NCI-H2029 (cell line): ENCODE measurements at places on chromosomes 12 and 14.

GRCh38 chr12:92324849-92325500 is 179.3 kb upstream of the BTG1 start:
- no peak for DNase-seq

GRCh38 chr12:127628645-127629044 is 638.3 kb upstream of the TMEM132C start:
- DNase-seq, result peak; percentile 30

DNA sequence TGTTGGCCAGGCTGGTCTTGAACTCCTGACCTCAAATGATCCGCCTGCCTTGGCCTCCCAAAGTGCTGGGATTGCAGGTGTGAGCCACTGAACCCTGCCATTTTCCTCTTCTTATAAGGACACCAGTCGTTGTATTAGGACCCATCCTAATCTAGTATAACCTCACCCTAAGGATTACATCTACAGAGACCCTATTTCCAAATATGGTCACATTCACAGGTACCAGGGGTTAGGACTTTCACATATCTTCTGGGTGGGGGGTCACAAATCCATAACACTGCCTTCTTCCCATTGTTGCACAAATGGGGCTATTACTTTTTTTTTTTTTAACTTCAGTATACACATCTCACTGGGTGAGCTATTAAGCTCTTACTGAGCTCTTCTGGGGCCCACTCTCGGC is 38.6 kb downstream of the ARF6 start:
- DNase-seq, result no peak

- no peak for DNase-seq
Observed at GRCh38 chr14:34122081-34122480, 171.2 kb upstream of the EGLN3 start.

GRCh38 chr14:87205811-87206210 is 787.2 kb downstream of the GALC start:
- DNase-seq, result no peak

- no peak for DNase-seq
Observed at GRCh38 chr12:20808521-20808920, 2.0 kb upstream of the SLCO1B3 start.

DNA sequence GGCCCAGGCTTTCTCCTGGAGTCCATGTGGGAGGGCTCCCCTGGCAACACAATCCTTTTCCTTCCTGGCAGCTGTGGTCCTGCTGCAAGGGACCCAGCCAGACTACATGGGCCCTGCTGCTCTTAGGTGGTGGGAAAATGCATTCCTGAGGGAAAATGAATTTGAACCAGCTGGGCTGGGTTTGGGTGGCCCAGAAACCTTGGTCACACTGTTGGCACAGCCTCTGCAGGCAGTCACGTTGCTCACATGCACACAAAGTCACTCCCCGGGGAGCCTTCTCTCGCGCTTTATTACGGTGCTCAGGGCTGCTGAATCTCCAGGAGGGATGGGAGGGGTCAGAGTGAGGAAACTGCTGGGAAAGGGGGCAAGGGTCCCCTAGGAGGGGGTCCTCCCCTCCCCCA is 17.2 kb downstream of the PLEKHG3 start:
- no peak for DNase-seq

GRCh38 chr12:54038871-54039414 is 6.1 kb downstream of the HOXC5 start:
- no peak for DNase-seq

- no peak for DNase-seq
Observed at GRCh38 chr12:124776125-124776513, 87.5 kb downstream of the SCARB1 start.

DNA sequence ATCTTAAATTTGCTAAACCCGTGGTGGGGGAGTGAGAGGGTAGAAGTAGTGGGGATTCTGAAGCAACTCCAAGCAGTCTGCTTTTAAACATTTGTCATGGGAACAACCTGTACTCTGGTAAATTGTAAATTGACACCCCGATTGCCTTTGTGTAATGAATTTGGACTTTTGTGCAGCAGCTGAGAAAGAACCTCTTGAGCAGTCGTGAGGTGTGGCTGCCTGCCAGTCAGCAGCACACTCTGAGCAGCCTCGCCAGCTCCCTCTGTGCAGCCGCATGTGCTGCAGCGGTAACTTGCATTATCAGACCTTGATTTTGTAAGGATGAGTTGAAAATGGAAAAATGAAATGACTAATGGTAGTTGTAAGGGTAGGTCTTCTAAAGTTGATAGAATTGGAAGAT is 74.3 kb downstream of the SUSD6 start:
- DNase-seq, result peak; percentile 72

- DNase-seq, result no peak
Observed at GRCh38 chr14:103225476-103225875, 102.2 kb downstream of the TNFAIP2 start.

- DNase-seq, result no peak
Observed at GRCh38 chr12:131833288-131833895, 5.2 kb downstream of the MMP17 start.

GRCh38 chr14:51516706-51517395 is 134.9 kb upstream of the FRMD6 start:
- DNase-seq, result no peak

- no peak for DNase-seq
Observed at GRCh38 chr12:45357539-45358417, 141.9 kb downstream of the ANO6 start.

DNA sequence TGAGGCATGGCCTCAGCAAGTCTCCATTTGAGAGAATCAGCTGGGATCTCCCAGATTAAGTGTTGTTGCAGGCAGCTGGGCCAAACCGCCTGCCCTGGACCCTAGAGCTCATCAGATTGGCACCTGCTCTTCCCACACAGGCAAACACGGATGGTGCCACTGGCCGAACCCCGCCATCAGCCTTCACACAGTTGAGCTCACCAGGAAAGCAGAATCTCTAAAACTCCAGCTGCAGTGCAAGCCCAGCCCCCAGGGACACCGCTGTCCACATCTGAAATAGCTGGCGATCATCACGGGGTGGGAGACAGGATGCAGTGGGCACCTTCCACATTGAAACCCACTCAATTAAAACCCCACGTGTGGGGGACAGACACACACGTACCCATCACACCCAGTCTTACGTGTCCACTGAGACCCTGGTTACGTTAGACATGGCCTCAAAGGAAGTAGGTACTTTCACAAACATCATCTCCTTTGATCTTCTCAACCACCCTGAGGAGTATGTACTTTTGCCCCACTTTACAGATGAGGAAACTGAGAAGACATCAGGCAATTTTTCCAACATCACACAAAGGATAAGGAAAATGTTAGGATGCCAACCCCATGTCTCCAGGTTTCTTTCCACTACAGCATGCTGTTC is 88.8 kb downstream of the SINHCAF start:
- DNase-seq, result no peak

GRCh38 chr12:62129291-62129690 is 130.9 kb upstream of the USP15 start:
- DNase-seq, result no peak

GRCh38 chr12:12722435-12723148 is 5.4 kb downstream of the CDKN1B start:
- DNase-seq, result peak; percentile 49

GRCh38 chr12:81450920-81451739 is 308.0 kb downstream of the PPFIA2 start:
- DNase-seq, result peak; percentile 61

DNA sequence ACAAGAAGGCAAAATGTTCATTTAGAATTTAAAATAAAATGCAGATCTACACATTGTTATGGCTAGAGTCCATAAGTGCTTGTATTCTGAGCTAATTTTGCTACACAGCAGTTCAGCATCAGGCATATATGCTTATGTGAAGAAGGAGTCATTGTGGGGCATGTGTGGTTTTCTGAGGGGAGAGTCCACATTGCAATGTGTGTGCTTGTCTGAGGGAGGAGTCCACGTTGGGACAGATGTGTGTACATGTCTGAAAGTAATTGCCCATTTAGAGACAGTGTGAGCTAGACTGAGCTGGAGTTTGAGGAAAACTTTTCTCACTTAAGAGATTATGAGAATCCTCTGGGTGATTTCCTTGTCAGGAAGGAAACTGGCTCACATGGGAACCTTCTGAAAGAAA is 767.9 kb downstream of the TMEM121 start:
- DNase-seq, result no peak

DNA sequence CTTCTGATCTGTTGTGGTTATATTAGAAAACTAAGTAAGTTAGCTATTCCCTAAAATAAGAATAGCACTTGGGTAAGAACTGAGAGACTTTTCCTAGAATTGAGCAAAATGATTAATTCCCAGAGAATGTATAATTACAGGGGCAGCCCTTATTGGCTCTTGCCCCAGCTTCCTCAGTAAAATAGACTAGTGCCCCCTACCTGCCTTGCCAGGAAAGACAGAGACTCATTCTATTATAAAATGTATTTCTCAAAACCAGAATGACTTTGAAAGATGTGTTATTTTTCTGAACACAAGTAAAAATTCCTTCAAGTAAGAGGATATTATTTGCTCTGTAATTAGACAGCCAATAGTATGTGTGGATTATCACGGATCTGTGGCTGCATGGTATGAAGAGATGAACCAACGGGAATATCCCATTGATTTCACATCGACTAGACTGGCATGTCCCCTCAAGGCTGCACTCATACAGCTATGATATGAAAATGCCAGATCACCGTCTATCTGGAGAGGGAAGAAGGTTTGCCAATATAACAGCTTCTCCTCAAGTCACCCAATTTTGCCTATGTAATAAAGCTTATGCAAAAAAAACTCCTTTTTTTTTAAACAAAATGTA is 7.4 kb upstream of the GLRX5 start:
- DNase-seq, result no peak

DNA sequence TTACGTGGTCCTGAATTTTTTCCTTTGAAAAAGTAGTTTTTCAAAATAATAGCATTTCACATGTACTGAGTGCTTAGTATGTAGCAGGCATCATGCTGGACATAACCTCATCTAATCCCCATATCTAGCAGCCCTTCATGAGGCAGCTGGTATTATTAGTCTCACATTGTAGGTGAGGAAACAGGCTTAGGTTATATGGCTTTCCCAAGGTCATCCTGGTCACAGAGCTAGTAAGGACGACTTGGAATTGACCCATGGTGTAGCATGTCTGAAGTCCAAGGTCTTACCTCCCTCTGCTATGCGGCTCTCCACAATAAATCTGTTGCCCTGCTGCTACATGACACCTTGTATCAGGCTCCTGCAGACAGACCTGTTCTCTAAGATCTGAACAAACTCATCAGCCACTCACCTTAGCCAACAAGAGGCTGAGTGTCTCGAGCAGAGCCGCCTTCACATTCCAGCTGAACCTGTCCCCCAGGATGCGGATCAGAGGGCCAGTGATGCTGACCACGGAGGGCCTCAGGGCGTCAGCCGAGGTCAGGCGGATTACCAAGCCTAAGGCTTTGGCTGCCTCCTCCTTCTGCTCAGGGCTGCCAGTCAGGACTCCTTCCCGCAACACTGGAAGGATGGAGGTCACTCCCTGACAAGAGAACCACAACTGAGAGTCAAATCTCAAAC is 19.7 kb upstream of the RAB35 start:
- DNase-seq, result no peak

DNA sequence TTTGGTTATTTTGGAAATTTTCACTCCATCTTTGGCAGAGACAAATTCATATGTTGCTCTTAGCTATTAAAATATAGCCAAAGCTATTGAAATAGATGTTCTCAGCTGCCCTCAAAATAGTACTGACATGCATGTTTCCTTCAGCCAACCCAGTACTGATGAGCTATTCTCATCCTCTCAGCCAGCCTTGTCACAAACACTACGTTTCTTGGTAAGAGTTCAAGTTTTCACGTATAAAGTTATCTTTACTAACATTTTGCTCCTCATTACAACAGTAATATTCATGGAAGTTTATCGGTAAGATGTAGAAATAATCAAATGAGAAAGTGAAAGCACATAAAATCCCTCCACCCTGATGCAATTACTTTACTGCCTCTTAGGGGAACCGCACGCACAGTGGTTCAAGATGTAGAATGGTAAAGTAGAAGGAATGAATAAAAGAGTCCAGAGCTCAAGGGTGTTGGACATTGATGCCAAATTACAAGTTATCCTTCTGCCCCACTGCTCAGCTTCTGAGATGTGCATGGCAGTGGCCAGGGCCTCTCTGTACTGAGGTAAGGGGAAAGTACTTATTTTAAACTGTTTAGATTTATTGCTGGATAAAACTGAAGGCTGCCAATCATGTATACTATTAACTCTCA is 20.7 kb downstream of the GCH1 start:
- no peak for DNase-seq

- peak; percentile 51 for DNase-seq
Observed at GRCh38 chr12:98736352-98737321, 91.5 kb downstream of the APAF1 start.

GRCh38 chr14:68337279-68337678 is 455.6 kb downstream of the ZFP36L1 start:
- DNase-seq, result no peak

- DNase-seq, result no peak
Observed at GRCh38 chr12:98121963-98122362, 393.4 kb upstream of the TMPO start.

DNA sequence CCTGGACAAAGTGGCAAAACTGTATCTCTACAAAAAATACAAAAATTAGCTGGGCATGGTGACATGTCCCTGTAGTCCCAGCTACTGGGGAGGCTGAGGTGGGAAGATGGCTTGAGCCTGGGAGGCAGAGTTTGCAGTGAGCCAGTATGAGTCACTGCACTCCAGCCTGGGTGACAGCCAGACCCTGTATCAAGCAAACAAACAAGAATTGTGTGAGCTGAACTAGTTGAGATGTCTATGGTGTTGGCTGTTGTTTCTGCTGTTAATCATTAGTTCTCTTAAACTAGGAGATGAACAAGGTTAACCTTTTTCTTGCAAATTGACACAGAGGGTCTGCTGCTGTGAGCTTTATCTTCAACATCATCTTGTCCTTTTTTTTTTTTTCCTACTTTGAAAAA is 23.6 kb downstream of the RASSF3 start:
- peak; percentile 70 for DNase-seq

- no peak for DNase-seq
Observed at GRCh38 chr12:93943780-93944179, 204.6 kb upstream of the PLXNC1 start.

- no peak for DNase-seq
Observed at GRCh38 chr14:82689948-82690347, 1156.3 kb upstream of the SEL1L start.

DNA sequence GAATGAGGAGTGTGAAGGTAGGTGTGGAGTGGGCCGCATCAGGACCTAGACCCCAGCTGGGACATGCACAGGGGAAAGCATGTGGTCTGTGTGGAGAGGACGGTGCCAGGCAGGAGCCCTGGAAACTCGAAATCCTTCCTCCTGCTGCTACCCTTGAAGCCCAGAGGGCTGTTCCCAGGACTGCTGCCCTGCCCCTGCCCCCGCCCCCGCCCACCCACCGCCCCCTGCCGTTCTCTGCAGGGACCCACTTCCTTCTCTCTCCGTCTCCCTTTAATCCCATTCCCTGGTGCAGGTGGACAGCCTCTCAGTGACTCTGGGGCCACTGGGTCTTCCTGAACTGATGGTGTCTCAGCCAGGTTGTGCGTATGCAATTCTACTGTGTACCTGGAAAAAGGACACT is 8.0 kb downstream of the ITFG2 start:
- DNase-seq, result no peak

- DNase-seq, result no peak
Observed at GRCh38 chr12:78118036-78118435, 287.3 kb downstream of the NAV3 start.
